ENCODE measurements at places on chromosomes 7 and 10.
A peak's percentile ranks its signal among the peaks of the same experiment; 100 is the strongest.

GRCh38 chr10:124305984-124306383 is 112.7 kb downstream of the OAT start:
- no peak for DNase-seq

DNA sequence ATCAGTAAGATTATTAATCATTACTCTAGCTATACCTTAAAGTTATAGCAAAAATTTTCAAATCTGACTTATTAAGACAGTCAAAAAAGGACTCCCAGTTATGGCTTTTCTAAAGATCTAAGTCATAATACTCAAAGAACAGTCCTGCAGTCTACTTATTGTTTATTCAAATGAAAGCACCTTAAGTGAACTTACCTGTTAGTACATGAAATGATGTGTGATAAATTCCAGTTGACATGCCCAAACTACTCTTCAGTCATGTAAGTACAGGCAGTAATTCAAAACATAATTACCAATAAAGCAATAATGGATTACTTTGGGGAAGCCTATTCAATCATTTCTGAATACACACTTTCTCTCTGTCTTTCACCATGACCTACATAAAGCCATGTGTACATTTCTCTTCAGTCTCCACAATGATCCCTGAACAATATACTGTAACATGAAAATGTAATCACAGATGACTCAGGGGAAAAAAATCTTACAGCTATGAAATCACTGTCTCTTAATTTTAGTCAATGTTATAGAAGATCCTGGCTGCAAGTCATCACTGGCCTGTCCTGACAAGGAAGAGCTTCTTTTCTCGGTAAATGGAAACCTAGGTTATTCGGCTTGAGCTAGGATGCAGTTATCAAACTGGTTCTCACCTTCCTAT is 420.7 kb upstream of the LRRTM3 start:
- no peak for DNase-seq

GRCh38 chr7:68185631-68186456 is 1189.2 kb downstream of the TYW1 start:
- no peak for DNase-seq

- DNase-seq, result no peak
Observed at GRCh38 chr10:4909118-4909517, 54.1 kb upstream of the AKR1C1 start.

DNA sequence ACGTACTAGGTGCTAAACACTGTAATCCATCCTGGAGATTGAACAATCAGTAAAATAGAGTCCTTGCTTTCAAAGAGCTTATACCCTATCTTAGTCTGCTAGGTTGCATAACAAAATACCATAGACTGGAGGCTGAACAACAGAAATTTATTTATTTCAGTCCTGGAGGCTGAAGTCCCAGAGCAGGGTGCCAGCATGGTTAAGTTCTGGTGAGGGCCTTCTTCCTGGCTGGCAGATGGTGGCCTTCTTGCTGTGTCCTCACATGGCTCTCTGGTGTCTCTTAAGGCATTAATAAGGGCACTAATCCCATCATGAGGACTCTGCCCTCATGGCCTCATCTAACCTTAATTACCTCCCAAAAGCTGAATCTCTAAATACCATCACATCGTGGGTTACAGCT is 43.1 kb upstream of the ICA1 start:
- no peak for DNase-seq

- no peak for DNase-seq
Observed at GRCh38 chr7:17774248-17774647, 166.0 kb downstream of the SNX13 start.

DNA sequence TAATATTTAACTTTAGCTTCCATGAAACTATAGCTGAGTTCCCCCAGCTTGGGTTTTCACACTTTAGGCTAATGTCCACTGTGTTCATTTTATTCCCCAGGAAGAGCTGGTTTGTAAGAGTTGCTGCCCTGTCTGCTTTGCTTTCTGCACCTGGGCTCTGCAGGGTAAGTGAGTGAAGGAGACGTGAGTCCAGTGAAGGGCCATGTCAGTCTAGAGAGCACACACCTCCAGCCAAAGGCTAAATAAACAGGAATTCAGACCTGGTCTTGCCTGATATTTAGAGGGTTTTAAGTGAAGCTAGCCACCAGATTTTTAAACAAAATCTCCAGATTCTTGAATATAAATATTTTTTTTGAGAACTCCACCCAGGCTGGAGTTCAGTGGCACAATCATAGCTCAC is 24.5 kb upstream of the FZD1 start:
- DNase-seq, result no peak

DNA sequence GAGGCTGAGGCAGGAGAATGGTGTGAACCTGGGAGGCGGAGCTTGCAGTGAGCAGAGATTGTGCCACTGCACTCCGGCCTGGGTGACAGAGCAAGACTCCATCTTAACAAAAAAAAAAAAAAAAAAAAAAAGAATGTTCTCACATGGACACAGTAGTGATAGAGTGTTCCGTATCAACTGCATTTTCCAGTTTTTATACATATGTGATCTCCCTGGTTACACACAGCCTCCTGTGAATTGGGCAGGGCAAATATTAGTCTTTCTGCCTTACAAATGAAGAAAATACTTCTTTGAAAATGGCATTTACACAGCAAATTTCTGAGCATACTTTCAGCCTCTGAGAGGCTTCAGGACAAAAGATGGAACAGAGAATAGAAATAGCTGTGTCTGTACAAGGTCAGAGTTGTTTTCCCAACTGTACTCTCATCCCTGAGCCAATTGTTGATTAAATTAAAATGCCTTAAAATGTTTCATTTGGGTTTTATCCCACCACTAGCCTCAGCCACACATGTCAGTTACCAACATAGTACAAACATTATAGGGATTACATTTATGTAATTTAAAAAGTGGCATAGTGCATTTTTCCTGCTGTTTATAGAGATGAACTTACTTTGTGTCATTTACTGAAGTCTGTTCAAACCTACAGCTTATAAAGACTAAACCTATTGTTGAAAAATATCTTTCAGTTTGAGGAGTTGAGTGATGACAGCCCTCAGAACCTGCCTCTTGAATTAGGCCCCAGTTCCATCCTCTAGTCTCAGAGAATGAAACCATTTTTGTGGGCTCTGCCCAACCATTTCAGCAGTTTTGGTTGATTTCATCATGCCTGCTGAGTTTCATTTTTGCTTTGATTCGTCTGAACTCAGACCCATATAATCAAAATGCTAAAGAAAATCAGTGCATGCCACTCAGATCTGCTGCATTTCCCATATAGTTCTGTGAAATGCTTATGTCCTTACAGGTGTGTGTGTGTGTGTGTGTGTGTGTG is 609.4 kb upstream of the C7orf33 start:
- DNase-seq, result peak; percentile 84

GRCh38 chr10:48480397-48481374 is 124.2 kb downstream of the ARHGAP22 start:
- no peak for DNase-seq

- DNase-seq, result no peak
Observed at GRCh38 chr7:876972-877311, 588 bp downstream of the GET4 start.

GRCh38 chr10:122054048-122055025 is 65.4 kb downstream of the TACC2 start:
- DNase-seq, result no peak

- no peak for DNase-seq
Observed at GRCh38 chr7:2597273-2597640, 34.5 kb upstream of the TTYH3 start.

DNA sequence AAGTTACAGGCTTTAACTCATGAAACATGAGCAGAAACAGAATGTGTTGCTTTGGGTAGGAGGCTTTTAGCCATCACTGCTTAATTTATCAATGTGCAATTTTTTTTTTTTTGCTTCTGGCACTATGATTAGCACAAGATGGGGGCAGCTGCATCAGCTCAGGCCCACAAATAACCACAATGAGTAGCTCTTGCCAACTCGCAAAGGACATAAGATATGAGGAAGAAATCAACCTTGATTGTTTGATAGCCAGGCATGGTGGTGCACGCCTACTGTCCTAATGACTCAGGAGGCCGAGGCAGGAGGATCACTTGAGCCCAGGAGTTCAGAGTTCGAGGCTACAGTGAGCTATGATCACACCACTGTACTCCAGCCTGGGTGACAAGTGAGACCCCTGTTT is 12.3 kb downstream of the NOD1 start:
- DNase-seq, result no peak

DNA sequence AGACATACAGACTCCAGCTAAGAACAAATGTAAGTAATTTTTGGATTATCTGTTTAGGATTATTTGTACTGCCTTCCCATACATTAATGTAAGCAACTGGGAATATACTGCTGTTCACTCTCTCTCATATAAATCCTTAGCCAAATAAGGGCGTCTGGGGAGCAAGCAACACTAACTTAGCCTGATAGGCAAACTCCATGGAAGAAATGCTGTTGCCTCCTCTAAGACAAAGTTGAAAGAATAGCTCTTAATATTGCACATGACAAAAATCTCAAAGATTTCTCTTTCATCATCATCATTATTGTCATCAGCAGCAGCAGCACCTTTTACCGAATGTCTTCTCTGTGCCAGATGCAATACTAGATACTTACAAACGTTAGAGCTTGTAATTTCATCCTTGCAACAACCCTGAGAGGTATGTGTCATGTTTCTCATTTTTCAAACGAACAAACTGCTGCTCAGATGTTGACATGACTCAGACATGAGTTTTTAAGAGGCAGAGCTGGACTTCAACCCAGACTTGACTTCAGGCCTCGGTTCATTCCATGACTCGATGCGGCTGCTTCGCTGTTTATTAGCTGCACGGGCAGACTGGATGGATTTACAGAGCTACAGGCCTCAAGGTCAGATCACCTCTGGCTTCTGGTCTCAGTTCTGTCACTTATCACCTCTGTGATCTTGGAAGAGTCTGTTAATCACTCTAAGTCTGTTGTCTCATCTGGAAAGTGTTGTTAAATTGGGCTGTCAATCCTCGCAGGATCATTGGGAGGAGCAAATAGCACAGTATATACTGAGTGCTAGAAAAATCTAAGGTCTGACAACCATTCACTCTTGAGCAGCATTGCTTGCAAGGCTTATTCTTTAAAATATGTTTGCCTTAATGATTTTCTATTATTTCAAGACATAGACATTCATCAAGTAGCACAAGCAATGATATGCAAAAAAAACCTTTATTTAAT is 126.3 kb upstream of the CELF2 start:
- no peak for DNase-seq

GRCh38 chr7:30921540-30922401 is 10.1 kb downstream of the AQP1 start:
- no peak for DNase-seq
